Myocyte (in vitro differentiated cells): ENCODE measurements at places on chromosomes 16 and 17. TPM values are rescaled to one million over a fixed set of nuclear protein-coding genes. Genes with fewer than 3 reads are reported as not detected.

DNA sequence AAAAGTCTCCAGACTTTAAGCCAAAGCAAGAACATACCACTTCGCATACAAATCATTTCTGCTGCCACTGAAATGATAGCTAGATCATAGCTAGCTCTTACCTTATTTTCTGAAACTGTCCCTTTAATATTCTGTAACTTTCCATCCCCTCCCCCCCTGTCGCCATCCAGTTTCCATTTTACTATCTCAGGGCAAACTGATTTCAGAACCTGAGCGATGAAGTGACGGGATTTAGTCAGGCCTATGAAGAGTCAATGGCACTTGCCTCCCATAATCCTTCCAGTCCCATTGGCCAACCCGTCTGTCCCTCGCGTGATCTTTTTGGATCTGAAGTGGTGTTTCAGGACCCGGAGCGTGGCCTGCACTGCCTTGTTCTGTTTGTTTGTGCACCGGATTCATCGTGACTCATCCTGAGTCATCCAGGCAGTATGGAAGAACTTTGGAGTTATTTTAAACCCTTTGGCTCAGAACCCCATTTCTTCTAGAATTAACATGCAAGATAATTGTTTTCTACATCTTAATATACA is 199.8 kb upstream of the CHMP6 start:
- DNase-seq: peak; percentile 86

GRCh38 chr16:28218109-28218508 is 6.3 kb upstream of the XPO6 start:
- peak; percentile 36 for DNase-seq

DNA sequence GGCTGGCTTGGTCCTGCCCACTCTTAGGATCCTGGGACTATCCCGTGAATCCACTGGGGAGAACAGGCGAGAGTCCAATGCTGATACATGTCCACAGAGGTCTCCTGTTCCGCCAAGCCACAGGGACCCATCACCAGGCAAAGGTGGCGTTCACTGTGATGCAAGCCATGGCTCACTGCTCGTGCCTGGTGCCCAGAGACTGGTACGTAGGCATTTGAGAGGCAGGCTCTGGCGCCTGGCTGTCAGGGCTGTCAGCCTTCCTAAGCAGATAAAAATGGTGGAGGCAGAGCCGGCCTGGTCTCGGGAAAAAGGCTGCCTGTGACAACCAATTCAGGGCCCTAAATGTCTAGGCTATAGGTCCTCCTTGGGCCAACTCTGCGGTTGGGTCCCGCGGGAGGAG is 2329.0 kb downstream of the TP53TG3F start:
- no peak for DNase-seq

- DNase-seq: no peak
These were observed 7.9 kb upstream of the RPL23 start for GRCh38 chr17:38861399-38861843.

- no peak for DNase-seq
These were observed 14.1 kb downstream of the NXN start for GRCh38 chr17:965311-965989.

- DNase-seq: peak; percentile 74
These were observed 49.6 kb downstream of the KCNJ12 start for GRCh38 chr17:21425736-21426135.

DNA sequence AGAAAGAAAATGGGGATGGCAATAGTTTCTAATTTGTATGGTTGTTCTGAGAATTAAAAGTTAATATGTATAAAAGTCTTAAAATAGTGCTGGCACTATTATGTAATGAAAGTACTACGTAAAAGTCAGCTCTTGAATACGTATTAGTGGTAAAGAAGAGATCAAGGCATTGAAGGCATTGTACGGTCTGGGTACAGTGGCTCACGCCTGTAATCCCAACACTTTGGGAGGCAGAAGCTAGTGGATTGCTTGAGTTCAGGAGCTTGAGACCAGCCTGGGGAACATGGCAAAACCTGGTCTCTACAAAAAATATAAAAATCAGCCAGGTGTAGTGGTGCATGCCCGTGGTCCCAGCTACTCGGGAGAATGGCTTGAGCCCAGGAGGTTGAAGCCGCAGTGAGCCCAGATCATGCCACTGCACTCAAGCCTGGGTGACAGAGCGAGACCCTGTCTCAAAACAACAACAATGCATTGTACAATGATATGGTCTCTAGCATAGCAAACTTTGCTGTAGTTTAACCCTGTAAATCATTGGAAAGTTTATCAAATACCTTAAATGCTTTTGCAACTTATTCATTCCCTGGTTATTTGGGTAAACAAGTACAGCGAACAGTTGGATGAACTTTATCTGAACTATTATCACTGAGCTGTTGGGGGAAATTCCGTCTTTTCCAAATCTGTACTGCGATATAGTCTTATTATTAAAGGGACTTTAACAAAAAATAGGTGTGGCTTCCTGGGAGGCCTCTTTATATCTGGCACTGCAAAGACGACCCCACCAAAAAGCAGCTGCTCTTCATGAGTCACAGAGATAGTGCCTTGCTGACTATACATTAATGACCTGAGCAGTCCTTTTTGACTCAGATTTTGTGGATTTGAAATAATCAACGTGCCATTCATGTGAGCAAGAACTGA is 73.6 kb downstream of the GPRC5B start:
- no peak for DNase-seq

GRCh38 chr17:17580662-17581470 is 10.6 kb downstream of the PEMT start:
- DNase-seq: no peak

GRCh38 chr17:55263569-55264277 is 1.0 kb upstream of the HLF start:
- no peak for DNase-seq

DNA sequence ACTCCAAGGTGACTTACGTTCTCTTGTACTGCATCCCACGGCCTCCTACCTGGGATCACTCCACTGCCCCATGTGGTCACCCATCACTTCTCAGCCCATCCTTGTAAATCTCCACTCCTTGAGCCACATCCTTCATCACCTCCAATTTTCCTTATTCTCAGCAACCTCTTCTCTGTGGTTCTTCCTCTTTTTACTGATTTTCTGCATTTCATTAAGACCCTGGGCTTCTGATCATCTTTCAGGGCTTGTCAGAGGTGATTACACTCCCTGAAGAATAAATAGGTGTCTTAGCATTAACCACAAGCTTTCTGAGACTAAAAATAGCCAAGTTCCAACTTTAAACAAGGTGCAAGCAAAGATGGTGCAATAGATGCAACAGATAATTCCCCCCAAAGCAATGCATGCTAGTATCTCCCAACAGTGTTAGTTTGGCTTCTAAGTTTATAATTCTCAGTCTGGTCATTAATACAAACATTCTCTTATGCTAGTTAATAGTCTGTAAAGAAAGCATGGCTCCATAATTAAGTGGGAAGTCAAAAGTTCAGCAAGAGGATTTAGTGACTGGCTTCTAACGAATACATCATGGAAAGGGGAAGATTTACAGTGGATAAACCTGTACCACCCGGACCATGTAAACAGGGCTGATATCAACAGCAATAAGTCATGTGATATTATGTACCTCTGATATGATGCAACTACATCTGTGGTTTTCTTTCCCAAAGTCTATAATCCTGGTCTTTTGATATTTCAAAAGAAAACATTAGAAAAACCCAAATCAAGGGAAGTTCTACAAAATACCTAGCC is 47.4 kb upstream of the FOXJ1 start:
- DNase-seq: no peak

DNA sequence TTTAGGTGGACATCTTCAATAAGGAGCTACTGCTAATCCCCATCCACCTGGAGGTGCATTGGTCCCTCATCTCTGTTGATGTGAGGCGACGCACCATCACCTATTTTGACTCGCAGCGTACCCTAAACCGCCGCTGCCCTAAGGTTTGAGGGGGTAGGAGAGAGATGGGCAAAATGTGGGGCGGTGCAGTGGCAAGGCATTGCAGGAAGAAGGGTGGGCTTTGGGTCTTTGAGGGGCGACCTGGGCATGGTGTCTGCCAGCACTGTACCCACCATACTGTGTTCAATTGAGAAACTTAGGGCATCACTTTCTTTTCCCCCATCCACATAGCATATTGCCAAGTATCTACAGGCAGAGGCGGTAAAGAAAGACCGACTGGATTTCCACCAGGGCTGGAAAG is 8.6 kb downstream of the SENP3 start:
- no peak for DNase-seq

GRCh38 chr16:80931801-80932707 is 74.6 kb downstream of the CMC2 start:
- DNase-seq: peak; percentile 39

DNA sequence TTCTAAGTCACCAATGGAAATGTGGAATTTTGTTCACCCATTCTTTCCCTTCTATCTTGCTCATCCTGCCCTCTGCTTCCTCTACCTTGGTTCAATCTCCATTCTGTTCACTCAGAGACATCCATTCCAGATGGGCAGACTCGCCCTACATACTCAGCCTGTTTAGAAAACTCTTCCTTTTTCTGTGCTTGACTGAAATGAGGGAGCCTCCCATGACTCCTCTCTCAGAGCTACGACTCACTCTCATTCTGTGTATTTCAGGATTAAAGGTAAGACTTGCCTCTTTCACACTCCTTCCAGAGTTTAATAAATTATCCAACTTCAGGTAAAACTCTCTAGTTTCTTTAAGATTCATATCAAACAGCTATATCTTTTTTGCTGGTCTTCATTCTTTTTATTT is 182.8 kb downstream of the HS3ST3A1 start:
- DNase-seq: no peak

DNA sequence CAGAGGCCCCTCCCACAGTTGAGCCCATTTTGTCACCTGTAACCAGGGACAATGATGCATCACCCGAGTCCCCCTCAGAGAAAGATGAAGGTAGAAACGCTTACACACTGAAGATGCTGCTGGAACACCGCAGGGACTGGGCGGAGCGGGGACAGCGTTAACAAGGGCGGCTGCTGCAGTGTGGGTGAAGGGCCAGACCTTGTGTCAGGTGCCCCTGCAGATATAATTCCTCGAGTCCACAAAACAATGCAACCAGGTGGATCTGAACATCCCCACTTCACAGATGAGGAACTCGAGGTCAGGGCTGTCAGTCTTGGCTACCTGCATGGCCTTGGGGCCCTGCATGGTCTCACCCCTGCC is 6.3 kb upstream of the MAPK7 start:
- no peak for DNase-seq

DNA sequence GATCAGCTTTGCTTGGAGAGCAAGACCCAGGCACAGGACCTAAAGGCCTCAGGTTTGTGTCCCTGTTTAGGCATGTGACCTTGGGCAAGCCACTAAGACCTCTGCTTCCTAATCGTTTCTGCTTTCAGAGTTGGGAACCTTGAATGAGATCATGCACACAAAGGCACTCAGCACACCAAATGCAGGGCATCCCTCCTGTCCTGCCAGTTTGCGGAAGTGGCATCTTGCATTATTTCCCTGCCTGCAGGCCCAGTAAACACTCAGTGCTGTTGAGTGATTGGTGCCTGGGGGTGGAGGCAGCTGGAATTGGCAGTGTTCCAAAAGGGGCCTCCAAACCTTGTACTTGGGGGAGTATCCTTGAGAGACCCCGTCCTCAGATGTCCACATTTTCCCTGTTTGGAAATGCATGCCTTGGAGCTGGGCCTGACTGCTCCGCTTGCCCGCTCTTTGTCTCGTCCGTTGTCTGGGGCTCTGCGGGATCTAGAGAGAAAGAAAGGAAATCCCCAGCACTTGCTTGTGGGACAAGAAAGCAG is 28.7 kb downstream of the MRM1 start:
- no peak for DNase-seq

GRCh38 chr17:59353936-59354755 is 22.7 kb downstream of the YPEL2 start:
- no peak for DNase-seq

- DNase-seq: peak; percentile 92
These were observed 31.1 kb upstream of the JPH3 start for GRCh38 chr16:87570938-87571867.

DNA sequence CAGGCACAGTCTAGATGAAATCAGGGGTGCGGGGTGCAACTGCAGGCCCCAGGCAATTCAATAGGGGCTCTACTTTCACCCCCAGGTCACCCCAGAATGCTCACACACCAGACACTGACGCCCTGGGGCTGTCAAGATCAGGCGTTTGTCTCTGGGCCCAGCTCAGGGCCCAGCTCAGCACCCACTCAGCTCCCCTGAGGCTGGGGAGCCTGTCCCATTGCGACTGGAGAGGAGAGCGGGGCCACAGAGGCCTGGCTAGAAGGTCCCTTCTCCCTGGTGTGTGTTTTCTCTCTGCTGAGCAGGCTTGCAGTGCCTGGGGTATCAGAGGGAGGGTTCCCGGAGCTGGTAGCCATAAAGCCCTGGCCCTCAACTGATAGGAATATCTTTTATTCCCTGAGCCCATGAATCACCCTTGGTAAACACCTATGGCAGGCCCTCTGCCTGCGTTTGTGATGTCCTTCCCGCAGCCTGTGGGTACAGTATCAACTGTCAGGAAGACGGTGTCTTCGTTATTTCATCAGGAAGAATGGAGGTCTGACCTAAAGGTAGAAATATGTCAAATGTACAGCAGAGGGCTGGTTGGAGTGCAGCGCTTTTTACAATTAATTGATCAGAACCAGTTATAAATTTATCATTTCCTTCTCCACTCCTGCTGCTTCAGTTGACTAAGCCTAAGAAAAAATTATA is 1.6 kb downstream of the HBA1 start:
- DNase-seq: no peak

DNA sequence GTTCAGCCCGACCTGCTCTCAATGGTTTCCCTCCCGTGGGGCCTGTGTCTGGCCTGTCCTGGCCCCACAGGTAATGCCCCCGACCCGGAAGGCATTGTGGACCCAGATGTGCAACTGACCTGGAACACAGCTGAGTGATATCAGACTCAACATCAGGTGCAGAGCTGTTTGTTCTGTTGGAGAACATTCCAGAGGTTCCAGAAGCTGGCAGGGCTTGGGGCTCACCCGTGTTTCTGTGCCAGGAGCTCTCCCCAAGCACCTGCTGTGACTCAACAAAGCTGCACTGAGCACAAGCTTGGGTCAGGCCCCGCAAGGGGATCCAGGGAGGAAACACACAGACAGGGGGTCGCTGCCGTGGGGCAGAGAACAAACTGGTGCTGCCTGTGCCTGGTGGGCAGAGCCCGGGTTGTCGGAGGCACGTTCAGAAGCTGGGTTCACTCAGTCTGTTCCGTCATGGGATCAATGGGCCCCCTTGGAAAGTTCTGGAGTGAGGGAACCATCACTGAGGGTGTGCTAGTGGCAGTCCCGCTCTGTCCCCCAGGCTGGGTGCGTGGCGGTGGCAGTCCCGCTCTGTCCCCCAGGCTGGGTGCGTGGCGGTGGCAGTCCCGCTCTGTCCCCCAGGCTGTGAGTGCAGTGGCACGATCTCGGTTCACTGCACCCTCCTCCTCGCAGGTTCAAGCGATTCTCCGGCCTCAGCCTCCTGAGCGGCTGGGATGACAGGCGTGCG is 22.1 kb downstream of the HS3ST6 start:
- no peak for DNase-seq

DNA sequence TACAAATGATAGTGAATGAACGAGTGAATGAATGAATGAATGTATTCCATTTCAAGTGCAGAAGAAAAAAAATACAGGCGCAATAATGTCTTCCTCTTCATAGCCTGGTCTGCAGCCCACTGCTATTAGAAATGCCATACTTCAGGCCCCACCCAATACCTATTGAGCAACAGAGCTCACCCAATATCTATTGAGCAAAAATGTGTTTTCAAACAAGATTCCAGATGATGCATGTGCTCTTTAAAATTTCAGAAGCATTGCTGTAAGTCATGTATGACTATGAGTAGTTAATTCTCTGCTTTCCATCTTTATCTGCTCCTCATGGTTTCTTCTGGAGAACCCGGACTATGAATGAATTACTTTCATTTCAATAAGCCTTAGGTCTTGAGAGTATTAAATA is 308.2 kb downstream of the XYLT1 start:
- DNase-seq: no peak

The HGS gene
- 101 and 123 TPM in 2 replicates for total RNA-seq

The SSTR5 gene
- total RNA-seq: 0.29 and 1.6 TPM in 2 replicates

The TPSB2 gene
- total RNA-seq: not detected in 2 replicates

The TMEM106A gene
- 2.2 and 2.9 TPM in 2 replicates for total RNA-seq

The MATCAP1 gene
- total RNA-seq: 27.2 and 28.6 TPM in 2 replicates

The MYH8 gene
- total RNA-seq: 715 and 853 TPM in 2 replicates

The LIMD2 gene
- total RNA-seq: 3.0 and 4.3 TPM in 2 replicates
